ENCODE measurements at places on chromosomes 6 and 20. TPM values are rescaled to one million over a fixed set of nuclear protein-coding genes. Genes with fewer than 3 reads are reported as not detected.

SLC2A10 gene
- 3.7 TPM for total RNA-seq

GRCh38 chr6:136607932-136608772 is 57.9 kb upstream of the MAP7 start:
- DNase-seq: no peak

TREML1 gene
- total RNA-seq: 0.41 TPM

TP53TG5 gene
- total RNA-seq: not detected

MRAP2 gene
- 7.7 TPM for total RNA-seq

- no peak for DNase-seq
These were observed 70.8 kb upstream of the FBXO30 start for GRCh38 chr6:145885431-145885830.

DNA sequence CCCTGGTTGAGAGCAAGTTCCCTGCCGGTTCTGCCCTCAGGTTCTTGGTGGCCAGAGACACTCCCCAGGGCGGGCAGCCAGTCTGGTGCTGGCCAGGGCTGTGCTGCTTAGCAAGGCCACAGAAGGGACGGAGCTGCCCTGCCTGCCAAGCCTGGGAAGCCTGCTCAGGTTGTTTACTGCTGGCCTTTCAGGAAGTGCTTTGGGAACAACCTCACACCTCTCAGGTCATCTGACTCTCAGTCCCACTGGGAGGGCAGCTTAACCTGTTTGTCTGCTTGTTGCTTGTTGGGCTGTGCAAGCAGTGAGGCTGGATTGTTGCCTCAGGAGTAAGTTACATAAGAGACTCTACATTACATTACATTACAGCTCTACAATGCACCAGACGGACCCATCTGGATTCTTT is 75.8 kb upstream of the AFDN start:
- no peak for DNase-seq

GRCh38 chr6:72283571-72283970 is 338.3 kb upstream of the KCNQ5 start:
- no peak for DNase-seq

- DNase-seq: no peak
These were observed 676.5 kb downstream of the TENT5A start for GRCh38 chr6:81075974-81076373.

GRCh38 chr20:219290-220115 is 7.6 kb upstream of the DEFB129 start:
- peak; percentile 6 for DNase-seq

DNA sequence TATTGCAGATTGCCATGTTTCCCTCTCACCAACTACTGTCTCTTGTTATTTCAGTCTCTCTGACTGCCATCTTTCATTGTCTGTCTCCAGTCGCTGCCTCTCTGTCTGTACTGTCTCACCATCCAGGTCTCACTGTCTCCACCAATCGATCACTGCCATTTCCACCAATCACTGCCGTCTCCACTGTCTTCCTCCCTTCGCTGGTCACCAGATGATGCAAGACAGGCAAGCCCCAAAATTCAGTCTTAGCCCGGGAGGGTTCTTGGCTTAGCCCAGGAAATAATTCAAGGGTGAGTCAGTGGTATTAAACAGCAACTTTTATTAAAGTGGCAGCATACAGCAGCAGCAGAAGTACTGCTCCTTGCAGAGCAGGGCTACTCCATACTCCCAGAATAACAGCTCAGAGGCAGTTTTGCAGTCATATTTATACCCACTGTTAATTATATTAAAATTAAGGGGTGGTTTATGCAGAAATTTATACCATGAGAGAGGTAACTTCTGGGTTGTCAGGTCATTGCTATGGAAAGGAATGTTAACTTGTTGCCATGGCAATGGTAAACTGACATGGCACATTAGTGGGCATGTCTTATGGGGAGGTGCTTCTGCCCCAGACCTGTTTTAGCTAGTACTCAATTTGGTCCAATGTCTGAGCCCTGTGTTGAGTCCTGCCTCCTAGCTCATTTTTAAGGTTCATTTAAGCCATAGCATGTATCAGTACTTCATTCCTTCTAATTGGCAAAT is 23.0 kb upstream of the ECHDC1 start:
- DNase-seq: no peak

DNA sequence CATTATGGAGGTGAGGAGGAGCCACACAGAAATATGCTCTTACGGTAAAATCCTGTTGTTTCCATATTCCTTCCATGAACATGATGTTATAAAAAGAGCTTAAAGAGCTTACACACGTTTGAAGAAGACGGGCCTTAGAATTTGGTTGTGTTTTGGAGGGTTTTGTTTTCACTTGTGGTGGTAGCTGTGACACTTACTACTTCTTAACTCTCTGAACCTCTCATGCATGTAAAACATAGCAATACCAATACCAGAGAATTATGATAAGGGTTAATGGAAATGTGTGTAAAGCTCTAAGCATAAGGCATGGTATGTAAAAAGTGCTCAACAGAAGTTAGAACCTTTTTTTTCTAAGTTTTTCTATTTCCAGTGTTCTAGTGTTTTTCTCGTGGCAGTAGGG is 256.1 kb upstream of the KCNQ5 start:
- DNase-seq: no peak

- peak; percentile 50 for DNase-seq
These were observed 21.7 kb upstream of the OCSTAMP start for GRCh38 chr20:46572153-46572552.

GRCh38 chr6:109460161-109460829 is 4.7 kb upstream of the MICAL1 start:
- no peak for DNase-seq

- DNase-seq: no peak
These were observed 44.3 kb upstream of the FRMD1 start for GRCh38 chr6:168123165-168123911.

ZBTB46 gene
- 22.4 TPM for total RNA-seq

DNA sequence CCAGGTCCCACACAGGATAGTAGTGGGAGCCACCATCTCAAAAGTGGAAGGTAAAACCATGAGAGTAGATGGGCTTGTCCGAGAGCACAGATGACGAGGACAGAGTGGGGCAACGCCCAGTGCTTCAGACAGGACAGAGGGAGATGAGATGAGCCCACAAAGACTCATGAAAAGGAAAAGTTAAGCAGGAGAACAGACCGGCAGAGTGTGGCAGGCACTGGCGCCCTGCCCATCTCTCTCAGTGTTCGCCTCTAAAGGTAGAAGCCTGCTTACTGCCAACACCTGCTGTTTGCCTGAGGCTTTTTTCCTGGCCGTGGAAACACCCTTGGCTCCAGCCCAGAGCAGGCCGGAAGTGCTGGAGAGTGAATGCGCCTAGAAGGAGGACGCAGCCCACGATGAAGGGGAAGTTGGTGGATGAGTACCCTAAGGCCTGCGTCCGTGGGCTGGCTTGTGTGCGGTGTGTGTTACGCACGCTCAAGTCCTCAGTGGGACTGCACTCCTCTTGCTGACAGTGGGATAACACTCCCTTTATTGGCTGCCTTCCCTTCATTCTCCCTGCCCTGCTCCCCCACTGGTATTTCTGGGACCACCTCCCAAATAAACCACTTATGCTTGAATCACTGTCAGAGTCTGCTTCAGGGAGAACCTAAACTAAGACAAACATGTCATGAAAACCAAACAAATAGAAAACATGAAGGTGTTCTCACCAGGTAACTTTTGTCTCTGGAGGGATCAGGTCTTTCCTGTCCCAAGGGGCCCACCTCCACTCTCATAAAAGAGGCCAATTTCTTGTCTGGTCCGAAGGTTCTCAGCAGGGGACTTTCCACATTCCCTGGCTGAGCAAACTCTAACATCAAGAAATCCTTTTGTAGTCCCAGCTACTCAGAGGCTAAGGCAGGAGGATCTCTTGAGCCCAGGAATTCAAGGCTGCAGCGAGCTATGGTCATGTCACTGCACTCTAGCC is 9.1 kb upstream of the FOXP4 start:
- no peak for DNase-seq

DNA sequence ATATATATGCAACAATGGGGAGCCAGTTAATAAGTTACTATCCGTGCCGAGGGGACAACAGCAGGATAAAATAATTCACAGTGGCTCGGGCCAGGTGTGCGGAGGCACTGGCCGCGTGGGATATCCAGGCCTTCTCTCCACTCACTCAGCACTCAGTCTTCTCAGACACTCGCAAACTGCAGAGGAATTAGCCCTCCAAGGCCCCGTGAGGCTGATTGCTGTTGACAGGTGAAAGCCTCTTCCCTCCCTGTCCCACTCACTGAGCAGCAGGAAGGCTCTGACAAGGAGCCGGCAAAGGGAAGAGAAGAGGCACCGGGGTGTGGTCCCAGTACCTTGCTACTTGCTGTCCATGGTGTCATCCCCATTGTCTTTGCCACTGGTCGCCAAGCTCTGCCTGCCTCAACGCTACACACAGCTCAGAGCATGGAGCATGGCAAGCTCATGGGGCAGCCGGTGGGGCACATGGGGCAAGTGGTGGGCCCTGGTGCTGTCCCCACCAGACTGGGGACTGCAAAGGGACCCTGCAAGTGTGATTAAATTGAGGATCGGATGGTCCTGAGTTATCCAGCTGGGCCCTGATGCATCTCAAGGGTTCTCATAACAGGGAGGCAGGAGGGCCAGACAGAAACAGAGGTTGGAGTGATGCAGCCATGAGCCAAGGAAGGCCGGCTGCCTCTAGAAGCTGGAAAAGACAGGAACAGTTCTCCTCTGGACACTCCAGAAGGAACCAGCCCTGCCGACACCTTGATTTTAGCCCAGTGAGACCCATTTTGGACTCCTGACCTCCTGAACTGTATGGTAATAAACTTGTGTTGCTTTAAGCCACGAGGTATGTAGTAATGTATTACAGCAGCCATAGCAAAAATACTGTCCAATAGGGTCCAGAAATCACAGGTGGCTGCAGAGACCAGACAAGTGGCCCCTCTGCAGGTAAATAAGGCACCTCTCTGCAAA is 119.7 kb downstream of the PSMB1 start:
- DNase-seq: no peak

RAB23 gene
- 34.2 TPM for total RNA-seq

PHACTR3 gene
- total RNA-seq: 40.8 TPM

PI16 gene
- under 0.01 TPM for total RNA-seq

- no peak for DNase-seq
These were observed 15.4 kb downstream of the ZSCAN12 start for GRCh38 chr6:28384143-28384533.

AP5S1 gene
- 4.1 TPM for total RNA-seq

- DNase-seq: no peak
These were observed 17.3 kb upstream of the KIAA1586 start for GRCh38 chr6:57029213-57029612.

HLA-DMB gene
- total RNA-seq: 0.82 TPM

VSTM2L gene
- 201 TPM for total RNA-seq

DNA sequence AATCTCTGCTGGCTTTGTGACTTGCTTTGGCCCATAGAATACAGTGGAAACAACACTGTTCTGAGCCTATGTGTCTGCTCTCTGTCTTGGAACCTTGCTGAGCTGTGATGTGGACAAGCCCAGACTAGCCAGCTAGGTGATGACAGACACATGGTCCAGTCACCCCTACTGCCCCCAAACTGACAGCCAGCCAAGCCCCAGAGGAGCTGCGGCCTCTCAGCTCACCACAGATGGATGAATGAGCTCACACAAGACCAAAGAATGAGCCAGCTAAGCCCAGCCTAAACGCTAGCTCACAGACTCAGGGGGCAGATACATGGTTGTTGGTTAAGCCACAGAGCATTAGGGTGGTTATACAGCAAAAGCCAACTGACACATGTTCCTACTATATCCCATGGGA is 4.1 kb downstream of the AARS2 start:
- no peak for DNase-seq

DNA sequence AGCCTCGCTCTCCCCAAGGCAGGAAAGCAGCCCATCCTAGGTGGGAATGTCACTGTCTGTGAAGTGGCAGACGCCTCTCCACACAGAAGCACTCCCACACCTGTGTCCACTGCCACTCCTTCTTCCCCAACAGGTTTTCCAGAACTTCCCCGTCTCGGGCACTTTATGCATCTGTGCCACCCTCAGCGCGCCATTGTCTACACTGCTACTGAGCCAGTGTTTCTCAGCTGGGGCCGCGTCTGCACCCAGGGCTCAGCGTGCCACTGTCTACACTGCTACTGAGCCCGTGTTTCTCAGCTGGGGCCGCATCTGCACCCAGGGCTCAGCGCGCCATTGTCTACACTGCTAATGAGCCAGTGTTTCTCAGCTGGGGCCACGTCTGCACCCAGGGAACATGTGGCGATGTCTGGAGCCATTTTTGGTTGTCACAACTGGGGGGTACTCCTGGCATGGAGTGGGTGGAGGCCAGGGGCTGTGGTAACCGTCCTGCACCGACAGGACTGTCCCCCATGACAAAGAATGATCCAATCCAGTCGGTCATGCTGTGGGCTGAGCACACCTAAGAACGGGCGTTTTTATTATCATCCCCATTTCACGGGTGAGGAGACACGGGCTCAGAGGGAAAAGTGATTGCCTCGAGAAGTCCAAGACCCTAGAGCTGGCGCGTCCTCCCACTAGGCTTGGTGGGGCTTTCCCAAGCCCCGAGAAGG is 41.7 kb upstream of the ZBP1 start:
- DNase-seq: no peak

- DNase-seq: no peak
These were observed 21.8 kb upstream of the FAM135A start for GRCh38 chr6:70391492-70391891.

ZC2HC1B gene
- total RNA-seq: not detected

DNA sequence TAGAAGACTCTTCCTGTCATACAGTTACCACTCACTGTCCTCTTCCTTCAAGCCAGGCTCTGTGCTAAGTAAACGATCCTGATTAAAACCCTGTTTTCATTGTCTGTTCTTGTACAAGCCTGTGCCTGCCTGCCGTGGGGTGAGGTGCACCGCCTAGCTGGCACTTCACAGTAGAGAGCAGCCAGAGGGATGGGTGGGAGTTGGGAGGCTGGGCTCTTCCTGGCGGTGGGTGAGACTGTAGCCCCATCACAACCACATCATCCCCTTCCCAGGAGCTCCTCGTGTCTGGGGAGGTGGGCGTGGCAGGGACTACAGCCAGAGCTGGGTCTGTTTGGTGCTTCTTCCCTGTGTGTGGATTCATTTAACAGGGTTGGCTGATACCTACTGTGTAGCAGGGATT is 382.0 kb downstream of the TAF4 start:
- no peak for DNase-seq

GHRH gene
- total RNA-seq: not detected

RBL1 gene
- total RNA-seq: 25.7 TPM

DNA sequence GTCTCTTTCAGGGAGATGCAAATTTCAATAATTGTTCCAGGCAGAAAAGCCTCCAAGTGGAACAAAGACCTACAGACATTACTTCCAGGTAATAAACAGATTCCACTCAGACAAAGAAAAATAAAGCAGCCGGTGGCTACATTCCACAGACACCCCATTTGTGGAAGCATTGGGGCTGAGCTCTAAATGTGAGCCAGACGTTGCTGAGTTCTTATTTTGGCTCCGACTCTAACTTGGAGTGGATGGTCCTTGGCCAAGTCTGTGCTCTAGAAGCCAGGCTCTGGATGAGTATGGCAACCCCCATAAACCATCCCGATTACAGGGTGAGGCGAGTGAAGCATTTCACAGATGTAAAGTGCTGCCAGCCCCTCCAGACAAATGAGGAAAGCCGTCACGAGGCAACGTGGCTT is 6.6 kb downstream of the TRAM2 start:
- no peak for DNase-seq

All from frontal cortex (tissue), 4 donors.